IMR-90 (cell line): ENCODE measurements at places on chromosomes 5 and 9. TPM values are rescaled to one million over a fixed set of nuclear protein-coding genes. Genes with fewer than 3 reads are reported as not detected.
A peak's percentile ranks its signal among the peaks of the same experiment; 100 is the strongest.

DNA sequence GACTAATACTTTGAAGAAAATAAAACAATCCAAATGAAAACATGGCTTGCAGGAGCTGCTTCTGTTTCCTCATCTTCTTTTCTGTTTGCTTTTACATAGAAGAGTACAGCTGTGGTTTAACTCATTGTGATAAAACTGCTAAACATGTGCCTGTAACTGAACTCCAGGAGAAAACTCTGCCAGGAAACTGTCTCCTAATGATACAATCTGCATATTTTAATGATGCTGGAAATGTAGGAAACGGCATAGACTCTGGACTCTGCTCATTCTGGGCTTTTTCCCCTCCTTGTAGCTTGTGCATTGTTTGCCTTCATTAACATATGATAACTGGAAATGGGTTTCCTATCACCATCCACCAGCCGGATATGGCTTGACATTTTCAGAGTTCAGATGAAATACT lies 813.3 kb upstream of the WWC1 start:
- no peak for DNase-seq

DNA sequence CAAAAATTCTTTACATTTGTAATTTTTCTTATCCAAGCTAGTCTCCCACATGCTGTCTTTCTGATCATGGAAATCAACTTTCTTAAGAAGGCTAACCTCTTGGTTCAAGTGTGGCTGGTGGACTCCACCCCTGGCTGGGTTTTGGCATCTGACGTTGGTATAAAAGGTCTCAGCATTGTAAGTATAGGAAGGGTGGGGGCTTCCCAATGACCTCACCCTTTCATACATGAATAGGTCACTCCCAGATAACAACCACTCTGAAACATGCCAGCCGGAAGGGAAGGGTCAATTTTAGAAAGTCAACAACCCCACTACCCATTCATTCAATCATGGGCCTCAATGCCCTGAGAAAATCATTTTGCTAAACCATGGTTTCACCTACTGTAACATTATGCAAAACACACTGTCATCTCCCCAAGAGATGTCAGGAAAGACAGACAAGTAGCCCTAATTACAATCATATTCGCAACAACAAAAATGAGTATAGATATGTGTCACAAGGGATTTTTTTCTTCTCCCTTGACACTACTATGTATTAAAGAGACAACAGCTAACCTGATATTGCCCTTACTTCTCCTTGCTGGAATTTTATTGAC lies 31.9 kb upstream of the PCSK5 start:
- no peak for DNase-seq

DNA sequence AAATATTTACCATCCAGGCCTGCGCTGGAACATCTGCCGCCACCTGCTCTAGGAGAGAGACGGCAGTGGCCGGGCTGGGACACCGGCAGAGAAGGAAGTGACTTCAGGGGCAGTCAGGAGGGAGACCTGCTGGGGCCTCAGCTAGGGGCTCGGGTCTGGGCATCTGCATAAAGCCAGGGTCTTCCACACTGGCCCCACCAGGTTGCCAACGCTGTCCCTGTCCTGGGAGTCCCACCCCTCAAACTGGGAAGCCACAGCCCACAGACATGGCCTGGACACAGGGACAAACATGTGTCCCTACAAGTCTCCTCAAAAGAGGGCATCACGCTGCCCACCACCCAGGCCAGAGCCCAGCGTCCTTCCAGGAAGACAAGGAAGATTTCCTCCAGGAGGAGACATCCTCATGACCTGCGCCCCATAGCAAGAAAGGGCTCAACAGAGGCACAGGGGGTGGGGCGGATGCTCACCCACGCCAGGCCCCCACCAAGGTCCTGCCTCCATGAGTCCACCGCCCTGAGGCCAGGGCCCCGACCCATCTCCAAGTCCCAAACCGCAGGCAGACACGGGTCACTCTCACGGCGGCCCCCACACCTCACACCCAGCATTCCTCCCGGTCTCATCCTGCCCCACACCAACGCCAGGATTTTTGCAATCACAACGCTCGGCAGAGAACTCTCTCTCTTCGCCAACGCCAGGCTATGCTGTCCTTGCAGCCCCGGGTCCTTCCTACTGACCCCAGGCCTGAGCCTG lies 9.0 kb downstream of the VAV2 start:
- no peak for DNase-seq

DNA sequence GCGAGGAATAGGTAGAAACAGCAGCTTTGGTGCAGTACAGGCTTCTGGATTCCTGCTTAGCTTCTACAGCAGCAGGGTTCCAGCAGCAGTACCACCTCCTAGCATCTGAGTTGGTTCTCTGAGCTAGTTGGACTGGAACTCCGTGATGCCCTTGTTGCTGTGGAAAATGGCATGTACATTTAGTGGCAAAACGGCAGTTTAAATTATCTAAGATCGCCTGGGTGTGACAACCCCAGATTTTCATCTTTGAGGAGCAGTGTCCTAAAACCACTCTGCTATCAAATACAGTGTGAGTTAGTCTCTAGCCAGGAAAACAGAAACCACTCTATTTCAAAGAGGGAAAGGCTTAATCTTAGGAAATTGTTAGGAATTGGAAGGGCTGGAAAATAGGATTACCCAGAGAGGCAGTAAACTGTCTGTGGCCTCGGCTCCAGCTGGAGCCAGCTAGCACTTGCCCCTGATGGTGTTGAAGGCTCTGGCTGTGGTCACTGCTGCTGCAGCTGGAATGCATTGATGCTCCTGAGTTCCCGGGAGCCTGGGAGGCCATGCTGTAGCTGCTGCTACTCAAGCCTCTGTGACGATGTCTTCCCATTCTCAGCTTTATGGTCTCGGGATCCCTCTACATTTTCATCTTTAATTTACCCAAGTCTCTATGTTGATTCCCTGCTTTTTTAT lies 29.4 kb downstream of the RAD23B start:
- peak; percentile 56 for DNase-seq

- DNase-seq = peak; percentile 64
These were observed 298.4 kb upstream of the GRAMD2B start for GRCh38 chr5:126124706-126125345.

Gene DDX4
- not detected in 2 replicates for polyA plus RNA-seq

Gene SLC12A7
- 6.1 and 7.5 TPM in 2 replicates for polyA plus RNA-seq

Gene TMC1
- polyA plus RNA-seq = not detected in 2 replicates

Gene PDZD2
- polyA plus RNA-seq = under 0.01 and 0.02 TPM in 2 replicates
